NCI-H524 (cell line): ENCODE measurements at places on chromosomes 3 and 15.

DNA sequence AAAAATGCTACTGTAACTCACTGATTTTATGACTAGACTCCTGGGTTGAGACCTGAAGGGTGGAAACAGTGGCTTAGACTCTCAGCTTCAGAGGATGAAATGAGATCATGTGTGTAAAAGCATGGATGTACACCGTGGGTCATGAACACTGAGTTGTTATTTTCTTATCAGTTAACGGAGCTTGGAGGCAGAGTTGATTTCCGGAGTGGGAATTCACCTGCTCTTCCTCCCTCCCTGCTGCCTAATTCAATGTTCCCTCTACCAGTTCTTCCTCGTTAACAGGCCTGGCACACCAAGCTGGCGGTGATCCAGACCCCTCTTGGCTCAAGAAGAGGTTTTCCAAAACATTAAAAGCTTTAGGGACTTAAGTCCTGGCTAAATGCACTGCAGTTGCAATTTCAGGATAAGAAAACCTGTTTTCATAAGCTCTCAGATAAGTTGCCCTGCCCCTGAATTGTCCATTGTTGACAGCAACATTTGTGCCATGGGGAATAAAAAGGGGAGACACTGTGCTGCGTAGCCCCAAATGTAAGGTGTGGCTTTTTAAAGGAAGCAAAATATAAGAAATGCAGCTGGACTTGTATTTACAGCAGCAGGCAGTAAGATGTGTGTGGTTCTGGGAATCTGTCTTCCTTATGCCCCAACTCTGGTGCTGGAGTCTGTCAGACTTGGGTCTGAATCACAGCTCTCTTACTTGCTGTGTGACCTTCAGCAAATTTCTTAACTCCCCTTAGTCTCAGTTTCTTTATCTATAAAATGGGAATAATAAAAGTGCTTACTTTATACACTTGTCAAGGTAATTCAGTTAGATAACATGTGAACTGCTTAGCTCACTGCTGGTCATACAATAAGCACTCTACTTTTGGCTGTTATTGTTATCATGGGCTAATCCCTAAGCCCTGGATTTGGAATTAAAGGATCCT is 9.9 kb downstream of the PDIA5 start:
- peak; percentile 92 for DNase-seq

GRCh38 chr3:14606669-14607339 is 44.8 kb upstream of the CCDC174 start:
- DNase-seq, result no peak

DNA sequence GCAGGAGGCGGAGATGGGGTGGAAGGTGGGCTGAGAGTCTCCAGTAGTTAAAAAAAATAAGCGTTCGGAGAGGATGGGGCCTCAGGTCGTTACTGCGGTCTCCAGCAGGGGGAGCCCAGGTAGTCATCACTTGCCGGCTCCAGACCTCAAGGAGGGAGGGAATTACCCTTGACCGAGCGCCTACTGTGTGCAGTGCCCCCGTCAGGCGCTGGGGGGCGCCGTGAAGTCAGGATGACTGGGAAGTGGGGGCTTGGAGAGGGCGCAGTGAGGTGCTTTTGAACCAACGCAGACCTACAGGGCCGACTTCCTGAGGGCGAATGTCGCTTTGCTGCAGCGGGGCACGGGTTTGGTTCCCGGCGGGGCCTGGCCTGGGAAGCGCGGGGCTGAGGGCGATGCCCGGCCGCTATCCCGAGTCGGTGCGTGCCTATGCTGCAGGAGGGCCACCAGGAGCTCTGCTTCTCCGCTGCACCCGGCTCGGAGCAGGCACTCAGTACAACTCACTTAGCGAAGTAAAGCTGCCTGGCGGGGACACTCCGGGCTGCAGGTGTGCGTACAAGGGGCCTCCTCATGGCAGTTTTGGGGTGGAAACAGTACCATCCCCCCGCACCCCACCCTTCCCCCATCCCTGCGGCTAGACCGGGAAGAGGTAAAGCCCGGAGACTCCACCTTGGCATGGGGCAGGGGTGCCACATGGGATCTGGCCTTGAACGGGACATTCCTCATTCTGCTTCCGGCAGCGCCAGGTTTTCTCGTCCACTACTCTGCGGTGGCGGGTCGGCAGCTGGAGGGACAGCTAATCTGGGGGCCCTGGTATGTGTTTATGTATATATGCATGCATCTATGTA is 79.8 kb downstream of the RHCG start:
- DNase-seq, result peak; percentile 71

DNA sequence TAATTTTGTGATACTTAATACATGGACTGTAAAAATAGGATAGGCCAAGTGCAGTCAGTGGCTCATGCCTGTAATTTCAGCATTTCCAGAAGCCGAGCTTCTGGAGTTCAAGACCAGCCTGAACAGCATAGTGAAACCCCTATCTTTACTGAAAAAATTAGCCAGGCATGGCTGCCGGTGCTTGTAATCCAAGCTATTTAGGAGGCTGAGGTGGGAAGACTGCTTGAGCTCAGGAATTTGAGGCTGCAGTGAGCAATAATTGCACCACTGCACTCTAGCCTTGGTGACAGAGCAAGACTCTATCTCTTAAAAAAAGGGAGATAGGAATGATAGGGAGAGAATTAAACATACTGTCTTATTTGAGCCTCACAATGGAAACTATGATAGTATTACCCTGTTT is 51.0 kb downstream of the GMPS start:
- DNase-seq, result no peak

DNA sequence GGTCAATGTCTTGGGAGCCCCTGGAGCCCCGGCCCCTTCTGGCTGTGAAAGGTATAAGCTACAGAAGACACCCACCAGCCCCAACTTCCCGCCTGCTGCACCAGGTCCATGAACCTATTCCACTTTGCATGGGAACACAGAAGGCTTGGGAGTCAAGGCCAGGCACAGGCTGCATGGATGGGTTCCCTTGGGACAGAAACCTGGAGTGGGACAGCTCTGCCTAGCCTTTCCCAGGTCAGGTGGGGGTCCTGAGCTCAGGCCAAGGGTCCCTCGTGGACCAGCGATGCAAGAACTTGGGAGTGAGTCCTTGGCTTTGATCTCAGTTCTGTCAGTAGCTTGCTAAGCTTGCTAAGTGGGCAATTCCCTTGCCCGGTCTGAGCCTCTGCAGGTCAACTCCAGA is 25.0 kb downstream of the TKT start:
- no peak for DNase-seq

GRCh38 chr15:95106801-95107200 is 875.4 kb downstream of the MCTP2 start:
- no peak for DNase-seq
